Left kidney (tissue), 8 donors: ENCODE measurements at places on chromosomes 7 and 10. TPM values are rescaled to one million over a fixed set of nuclear protein-coding genes. Genes with fewer than 3 reads are reported as not detected.

- DNase-seq, result no peak
Observed at GRCh38 chr7:73644688-73645286, 20.5 kb upstream of the MLXIPL start.

DNA sequence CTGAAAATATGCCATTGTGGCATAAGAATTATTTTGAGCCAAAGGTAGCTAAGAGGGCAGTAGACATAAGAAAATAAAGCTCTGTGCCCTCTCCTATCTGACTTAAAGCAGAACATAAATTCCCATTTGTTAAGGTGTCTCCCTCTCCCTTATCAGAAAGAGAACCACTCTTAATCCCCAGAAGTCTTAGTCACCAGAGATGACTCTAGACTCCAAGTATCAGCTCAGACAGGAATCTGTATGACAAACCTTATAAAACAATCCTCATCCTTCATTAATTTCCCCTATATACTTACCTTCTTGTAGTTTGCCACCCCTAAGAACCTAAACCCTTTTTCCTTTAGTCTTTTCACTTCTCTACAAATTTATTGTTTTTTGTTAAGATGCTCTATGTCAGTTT is 21.8 kb upstream of the PIP4K2A start:
- DNase-seq, result no peak

GRCh38 chr10:96074776-96075175 is 31.4 kb downstream of the CCNJ start:
- no peak for DNase-seq

DNA sequence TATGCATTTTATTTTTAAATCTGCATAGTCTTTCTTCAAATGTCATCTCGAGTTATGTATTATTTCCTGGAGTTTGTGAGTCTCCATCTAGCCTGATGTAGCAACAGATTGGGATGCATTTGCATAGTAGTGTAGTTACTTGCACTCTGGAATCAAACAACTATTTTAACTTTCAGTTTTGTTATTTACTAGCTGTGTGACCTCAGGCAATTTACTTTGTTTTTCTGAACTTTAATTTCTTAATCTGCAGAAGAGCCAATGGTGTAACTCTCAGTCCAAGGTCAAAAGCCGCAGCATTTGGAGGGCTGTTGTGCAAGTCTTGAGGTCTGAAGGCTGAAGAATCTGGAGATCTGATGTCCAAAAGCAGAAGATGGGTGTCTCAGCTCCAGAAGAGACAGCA is 175.8 kb upstream of the SORCS1 start:
- peak; percentile 6 for DNase-seq

PGAM2 gene
- polyA plus RNA-seq, result 1.1 TPM
